ENCODE measurements at places on chromosomes 3 and 15.

DNA sequence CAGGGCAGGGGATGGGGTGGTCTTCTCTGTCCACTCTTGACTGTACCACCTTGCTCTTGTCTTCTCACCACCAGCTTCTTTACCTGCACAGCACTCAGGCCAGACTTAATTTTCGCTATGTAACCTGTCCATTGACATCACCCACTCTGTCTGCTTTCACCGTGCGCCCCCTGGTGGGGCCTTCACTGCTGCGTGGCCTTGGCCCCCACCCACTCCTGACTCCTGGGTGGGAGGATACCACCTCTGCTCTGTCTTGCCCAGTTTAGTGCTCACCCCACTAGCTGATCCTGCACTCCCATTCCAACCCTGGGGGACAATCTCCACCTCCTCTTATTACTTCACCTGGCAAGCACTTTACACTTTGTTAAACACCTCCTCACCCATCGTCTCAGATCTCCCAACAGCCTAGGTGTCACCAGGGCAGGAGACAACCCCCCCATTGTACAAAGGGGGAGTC is 17.7 kb downstream of the PTH1R start:
- DNase-seq: peak; percentile 57

DNA sequence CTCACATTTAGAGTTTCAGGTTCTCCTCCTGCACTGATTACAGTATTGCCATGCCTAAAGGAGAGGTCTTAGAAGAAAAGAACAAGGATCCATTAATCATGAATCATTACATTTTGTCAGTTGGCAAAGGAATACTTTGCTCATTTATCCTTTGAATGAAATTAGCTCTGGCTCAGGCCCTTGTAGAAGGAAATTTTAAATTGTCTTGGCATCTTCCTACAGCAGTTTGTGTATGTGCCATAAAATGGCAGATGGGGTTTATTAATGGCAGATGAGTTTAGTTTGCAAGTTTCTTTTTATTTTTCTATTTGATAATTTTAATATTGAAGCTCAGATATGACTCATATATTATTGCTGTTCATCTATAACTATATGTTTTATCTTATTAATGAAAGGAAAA is 181.2 kb upstream of the EPHA3 start:
- no peak for DNase-seq

- no peak for DNase-seq
Measured at GRCh38 chr3:167991213-167991612, 104.5 kb downstream of the GOLIM4 start.

DNA sequence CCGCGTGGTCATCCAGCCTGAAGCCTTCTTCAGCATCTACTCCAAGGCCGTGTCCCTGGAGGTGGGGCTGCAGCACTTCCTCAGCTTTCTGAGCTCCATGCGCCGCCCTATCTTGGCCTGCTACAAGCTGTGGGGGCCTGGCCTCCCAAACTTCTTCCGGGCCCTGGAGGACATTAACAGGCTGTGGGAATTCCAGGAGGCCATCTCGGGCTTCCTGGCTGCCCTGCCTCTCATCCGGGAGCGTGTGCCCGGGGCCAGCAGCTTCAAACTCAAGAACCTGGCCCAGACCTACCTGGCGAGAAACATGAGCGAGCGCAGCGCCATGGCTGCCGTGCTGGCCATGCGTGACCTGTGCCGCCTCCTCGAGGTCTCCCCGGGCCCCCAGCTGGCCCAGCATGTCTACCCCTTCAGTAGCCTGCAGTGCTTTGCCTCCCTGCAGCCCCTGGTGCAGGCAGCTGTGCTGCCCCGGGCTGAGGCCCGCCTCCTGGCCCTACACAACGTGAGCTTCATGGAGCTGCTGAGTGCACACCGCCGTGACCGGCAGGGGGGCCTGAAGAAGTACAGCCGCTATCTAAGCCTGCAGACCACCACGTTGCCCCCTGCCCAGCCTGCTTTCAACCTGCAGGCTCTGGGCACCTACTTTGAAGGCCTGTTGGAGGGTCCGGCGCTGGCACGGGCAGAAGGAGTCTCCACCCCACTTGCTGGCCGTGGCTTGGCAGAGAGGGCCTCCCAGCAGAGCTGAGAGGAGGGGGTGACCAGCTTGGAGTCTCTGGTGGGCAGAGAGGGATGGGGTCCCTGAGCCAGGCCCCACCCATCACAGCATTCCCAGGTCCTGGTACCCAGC is 37.9 kb downstream of the GOLGA6A start:
- no peak for DNase-seq

- DNase-seq: no peak
Measured at GRCh38 chr3:51057121-51057520, 328.0 kb upstream of the MANF start.

DNA sequence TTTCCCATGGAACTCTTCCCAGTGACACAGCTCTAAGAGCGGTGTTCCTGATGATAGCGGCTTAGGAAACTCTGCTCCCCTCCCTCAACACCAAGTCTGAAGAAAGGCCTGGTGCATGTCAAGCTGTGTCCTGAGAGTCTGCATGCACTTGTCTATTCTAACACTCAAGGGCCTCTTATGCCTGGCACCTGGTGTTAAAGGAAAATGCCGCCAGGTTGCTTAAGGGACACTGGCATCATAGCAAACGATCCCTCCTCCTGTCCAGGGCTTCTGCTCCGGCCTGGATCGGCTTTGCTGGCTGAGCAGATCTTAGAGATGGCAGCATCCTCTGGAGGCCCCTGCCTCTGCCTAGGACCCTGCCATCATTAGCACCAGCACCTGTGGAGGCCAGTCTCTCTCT is 121.7 kb downstream of the MEGF11 start:
- no peak for DNase-seq

DNA sequence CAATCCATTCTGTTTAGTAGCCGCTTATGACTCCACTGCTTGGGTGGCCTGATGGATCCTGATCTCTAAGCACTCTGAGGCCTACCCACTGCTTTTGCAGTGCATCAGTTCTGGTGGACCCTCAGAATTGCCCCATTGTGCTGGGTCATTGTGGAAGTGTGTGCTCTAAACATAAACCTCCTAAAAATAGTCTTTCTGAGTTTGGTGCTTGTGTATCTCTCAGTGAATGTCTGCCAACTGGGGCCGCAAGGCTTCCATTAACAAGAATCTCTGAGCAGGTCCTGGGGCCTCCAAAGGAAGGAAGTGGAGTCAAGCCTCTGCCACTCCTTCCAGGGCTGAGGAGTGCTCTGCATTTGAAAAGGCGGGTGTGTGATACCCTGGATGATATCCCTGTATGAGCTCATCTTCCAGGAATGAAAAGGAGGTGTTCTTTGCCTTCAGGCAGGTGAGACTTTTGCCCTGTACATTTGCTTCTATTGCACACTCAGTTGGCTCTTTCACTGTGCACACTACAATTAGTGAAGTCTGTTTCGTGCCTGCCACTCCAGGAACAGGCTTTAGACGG is 80.0 kb upstream of the CACNA2D3 start:
- no peak for DNase-seq

DNA sequence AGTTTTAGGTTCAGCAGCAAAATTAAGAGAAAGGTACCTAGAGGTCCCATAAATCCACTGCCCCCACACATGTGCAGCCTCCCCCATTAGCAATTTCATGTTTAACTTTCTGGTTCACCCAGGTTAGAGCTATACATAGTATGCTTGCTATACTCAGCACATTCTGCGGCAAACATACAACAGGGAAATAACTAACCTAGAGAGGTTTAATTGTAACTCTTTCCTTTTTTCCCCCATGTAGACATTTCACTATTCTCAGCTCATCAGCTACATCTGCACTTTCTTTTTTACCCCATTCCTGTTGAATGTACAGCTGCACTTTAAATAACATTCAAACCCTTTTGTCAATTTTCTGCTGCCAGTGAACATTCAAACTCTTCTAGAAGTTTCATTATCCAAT is 21.1 kb downstream of the TFRC start:
- no peak for DNase-seq

DNA sequence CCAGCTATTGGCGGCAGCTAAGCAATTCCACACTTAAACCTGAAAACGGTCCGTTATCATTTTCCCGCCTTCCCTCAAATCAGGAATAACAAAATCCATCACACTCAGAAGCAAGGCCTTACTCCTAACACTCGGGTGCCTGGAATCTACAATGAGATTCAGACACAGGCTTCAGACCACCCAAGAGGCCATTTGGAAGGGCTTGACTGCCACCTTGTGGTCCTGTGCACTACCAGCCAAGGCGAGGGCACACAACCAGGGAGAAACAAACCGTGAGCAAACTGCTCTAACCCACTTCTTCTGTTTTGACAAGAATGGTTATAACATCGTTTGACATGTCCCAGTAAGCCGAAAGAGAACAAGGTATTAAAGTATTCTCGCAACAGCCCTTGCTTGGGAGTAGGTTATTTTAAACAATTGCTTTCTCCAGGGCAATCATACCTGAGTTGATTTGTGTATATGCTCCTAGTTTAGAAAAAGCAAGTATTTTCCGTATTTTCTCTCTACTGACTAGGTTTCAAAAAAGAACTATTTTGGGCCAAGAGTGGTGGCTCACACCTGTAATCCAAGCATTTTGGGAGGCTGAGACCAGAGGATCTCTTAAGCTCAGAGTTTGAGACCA is 40.1 kb upstream of the TAFA4 start:
- DNase-seq: peak; percentile 8

DNA sequence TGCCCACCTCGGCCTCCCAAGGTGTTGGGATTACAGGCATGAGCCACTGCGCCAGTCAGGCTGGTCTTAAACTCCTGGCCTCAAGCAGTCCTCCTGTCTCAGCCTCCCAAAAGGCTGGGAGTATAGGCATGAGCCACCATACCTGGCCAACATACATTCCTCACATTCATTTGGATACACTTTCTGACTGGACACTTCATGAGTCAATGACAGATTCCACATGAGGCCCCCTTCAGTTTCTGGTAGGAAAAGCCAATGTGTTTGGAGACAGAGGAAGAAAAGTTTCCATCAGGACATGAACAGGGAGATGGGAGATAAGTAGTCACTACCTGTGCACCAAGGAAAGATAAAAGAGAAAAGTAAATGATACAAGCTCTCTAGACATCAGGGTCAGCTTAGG is 49.4 kb upstream of the GSK3B start:
- DNase-seq: no peak

GRCh38 chr3:100463646-100464155 is 28.7 kb upstream of the TMEM45A start:
- DNase-seq: no peak

Data from stimulated activated CD4-positive, alpha-beta T cell treated with anti-CD3 and anti-CD28 coated beads, Interleukin-15, amount 100 ng/mL, for 1 hour (primary cell).